ENCODE measurements at places on chromosomes 2 and 18.

DNA sequence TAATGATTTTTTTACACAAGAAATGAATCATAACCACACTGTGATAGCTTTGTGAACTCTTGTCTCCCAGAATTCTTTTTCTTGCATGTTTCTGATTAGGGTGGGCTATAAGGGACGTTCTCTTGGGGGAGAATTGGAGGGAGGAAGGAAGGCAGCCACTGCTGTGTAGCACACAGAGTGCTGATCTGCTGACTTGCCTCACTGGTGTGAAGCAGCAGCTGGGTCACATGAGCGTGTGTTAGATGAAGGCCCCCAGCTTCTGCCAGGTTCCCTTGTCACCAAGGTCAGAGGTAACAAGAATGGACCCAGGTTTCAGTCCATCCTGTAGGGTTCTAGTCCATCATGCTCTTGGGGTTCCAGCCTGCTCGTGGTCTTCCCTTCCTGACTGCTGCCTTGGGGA lies 107.4 kb upstream of the GLI2 start:
- no peak for DNase-seq

DNA sequence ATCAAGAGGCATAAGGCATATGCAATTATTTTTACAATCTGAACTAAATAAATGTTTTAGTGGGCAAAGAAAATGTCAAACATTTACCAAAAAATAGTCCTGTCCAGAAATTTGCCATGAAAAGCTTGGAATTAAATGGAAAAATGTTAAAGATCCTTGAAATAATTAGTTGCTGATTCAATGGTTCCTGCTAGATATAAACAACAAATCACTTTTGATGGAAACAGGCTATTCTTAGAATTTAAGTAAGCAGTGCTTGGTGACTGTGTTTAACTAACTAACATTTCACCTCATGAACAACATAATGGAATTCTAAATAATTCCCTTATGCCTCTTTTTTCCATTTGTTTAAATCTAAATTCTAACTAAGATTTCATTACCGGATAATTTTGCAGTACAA lies 3.9 kb downstream of the RND3 start:
- no peak for DNase-seq

- no peak for DNase-seq
Observed at GRCh38 chr18:72849671-72850070, 18.1 kb downstream of the NETO1 start.

DNA sequence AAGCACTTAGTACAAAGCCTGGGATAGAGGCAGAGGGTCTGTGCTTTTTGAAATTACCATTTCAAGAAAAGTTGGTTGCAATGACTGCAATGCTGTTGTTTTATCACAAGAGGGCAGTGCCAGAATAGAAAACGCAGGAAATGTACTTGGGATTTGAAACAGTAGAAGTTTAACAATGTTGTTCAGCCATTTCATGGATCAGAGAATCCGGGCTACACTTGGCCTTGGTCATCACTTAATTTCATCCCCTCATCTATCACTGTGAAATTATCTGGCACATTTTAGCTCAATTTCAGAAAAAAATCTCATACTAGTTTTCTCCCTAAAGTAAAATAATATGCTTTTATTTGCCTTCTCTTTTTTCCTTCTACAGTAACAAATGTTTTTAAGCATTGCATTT lies 70.8 kb downstream of the RAPGEF4 start:
- no peak for DNase-seq

DNA sequence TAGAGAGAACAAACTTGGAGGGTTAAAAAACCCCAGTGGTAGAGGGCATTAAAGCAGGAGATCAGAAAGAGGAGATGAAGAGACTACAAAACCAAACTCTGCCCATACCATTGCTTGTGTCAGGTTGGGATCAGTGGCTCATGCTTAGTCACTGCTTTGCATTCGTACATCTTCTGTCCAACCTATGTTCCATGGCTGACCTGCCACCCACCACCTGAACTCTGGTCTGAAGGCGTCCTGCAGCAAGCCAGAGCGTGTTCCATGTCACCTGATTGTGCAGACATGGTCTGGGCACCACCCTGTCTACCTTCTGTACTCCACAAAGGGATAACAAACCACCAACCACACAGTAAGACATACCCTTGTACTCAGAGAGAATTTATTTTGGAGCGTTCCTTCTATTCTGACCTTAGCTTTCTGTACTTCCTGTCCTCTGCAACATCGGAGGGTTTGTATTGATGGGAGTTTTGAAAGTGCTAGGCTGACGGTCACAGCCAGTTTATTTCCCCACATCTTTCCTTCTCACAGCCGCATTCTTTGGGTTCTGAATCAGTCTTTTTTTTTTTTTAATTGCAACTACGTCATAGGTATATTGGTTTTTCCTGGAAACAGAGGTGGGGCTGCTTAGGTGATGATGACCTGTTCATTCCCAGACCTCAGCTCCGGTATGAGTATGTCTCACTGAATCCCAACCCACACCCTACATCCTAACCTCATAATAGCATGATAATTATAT lies 88.3 kb downstream of the SOWAHC start:
- DNase-seq, result no peak

DNA sequence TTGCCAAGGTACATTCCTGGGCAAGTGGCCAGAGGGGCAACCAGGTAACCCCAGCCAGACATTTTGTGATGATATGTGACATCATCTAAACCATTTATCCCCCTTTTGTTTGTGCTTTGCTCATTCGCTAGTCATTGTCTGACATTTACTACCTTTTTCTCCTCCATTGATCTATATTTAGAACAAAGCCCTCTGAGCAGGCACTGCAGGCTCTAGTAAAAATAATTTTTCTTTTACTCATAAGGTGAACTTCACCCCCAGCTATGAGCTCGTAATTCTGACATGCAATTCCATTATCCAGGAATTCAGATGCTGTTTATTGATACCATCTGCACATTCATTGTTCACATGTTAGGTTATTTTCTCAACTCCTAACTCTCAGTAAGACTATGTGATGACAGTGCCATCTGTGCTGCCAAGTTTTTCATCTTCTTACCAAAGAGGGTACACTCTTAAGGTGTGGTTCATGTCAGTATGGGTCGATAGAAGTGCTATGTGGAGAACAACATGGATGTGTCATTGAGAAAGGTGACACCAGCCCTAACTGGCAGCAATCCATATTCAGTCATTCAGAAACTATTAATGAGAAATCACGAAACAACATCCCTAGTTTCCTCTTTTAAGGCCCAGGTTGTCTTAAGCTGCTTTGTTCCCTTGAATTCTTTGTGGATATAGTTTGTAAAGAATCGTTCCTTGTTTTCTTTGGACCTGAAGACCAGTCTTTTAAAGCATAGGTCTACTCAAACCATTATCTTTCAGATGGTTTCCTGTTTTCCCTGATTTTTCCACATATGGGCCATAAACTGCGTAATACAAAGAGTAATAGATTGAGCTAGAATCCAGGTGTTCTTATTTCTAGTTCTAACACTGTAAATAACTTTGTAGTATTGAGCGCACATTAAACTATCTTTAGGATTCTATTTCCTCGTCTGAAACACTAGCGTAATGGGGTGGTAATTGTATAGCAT lies 978.1 kb upstream of the CDH2 start:
- DNase-seq, result no peak

- DNase-seq, result no peak
Observed at GRCh38 chr2:210496512-210496911, 20.0 kb upstream of the LANCL1 start.

Measured in NCI-H1436 treated with DMSO at 0.1 percent for 48 hours (cell line).